Mammary epithelial cell (primary cell): ENCODE measurements at places on chromosomes 2 and 18. TPM values are rescaled to one million over a fixed set of nuclear protein-coding genes. Genes with fewer than 3 reads are reported as not detected.

- DNase-seq, result no peak
Measured at GRCh38 chr2:65655000-65655399, 222.6 kb upstream of the SPRED2 start.

DNA sequence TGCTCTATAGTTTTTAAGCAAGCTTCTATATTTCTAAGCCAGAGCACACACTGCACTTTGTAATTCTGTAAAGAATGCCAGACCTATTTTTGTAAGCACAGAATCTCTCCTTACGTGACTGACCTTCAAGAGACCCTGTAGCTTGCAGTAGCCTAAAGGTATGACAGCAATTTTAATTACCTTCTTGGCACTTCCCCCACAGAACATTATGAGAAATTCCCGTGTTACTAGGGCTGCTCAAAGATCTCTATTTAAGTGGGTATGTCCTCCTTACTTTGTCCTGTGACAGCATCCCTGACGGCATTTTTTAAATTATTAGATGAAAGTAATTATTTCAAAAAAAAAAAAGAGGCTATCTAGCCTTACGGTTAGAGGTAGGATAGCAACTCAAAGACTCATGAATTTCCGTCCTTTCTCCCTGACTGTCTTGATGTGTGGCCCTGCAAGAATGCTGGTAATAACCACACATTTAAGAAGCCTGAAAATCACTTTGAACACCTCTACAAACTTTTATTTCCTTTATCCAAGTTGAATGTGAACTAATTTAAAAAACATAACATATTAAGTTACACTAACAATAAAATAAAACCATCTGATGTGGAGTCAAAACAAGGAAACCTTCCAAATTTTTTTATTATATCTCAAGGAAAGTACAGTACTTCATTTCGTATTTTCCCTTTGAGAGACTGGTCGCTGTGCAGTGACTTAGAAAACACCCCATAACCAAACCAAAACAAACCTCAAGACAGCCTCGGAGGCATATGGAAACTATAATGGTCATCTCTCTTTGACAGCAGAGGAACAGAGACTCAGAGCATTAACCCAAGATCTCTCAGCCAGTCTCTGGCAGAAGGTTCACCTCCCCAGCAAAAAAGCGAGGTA lies 54.9 kb downstream of the THUMPD2 start:
- no peak for DNase-seq

GRCh38 chr2:138455275-138455674 lies 46.3 kb upstream of the SPOPL start:
- no peak for DNase-seq

DNA sequence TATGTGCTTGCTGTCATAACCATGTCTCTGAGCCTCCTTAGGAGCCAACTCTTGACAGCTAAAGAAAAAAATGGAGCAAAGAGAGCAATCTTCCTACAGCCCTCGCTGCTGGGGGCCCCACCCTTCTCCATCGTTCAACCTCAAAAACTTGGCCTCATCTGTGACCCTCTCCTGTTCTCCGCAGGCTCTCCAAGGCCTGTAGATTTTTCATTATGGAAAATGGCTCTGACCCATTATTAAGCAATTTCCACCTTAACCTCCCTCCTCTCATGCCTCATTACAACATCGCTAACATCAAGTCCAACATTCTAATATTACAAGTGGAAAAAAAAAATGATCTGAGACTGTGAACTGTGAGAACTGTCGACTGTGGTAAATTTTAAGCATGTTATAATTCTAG lies 98.7 kb downstream of the SLC8A1 start:
- no peak for DNase-seq

DNA sequence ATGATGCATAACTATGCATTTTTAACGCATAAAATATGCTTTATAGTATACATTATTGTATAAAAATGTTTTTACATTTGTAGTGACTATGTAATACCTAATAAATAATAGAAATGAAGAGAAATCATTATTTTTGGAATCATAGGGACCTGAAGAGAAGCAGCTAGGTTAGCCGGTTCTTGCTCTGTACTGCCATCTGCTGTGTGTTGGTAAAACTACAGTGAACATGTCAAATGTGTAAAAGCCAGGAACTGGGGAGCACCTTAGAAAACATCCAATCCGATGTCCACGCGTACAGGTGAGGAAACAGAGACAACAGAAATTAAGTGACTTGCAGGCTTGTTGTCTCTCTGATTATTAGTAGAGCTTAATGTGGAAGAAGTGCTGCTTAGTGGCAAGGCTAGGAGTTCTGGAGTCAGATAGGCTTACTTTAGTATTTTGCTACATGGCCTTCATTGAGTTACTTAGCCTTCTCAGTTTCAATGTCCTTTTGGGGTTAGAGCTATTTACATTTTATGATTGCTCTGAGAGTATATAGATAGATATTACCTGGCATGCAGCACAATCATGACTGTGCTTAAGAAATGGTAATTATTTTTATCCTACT lies 386.5 kb downstream of the DLGAP1 start:
- peak; percentile 44 for DNase-seq

- DNase-seq, result no peak
Measured at GRCh38 chr2:26588576-26588975, 52.6 kb downstream of the CIB4 start.

The AOX1 gene
- 54.9 and 79.3 TPM in 2 replicates for total RNA-seq

GRCh38 chr2:112182581-112183034 lies 44.4 kb downstream of the FBLN7 start:
- no peak for DNase-seq

The PROKR1 gene
- total RNA-seq, result not detected

- no peak for DNase-seq
Measured at GRCh38 chr2:199147216-199147615, 310.5 kb downstream of the SATB2 start.

- no peak for DNase-seq
Measured at GRCh38 chr18:48642503-48642902, 103.7 kb downstream of the CTIF start.

DNA sequence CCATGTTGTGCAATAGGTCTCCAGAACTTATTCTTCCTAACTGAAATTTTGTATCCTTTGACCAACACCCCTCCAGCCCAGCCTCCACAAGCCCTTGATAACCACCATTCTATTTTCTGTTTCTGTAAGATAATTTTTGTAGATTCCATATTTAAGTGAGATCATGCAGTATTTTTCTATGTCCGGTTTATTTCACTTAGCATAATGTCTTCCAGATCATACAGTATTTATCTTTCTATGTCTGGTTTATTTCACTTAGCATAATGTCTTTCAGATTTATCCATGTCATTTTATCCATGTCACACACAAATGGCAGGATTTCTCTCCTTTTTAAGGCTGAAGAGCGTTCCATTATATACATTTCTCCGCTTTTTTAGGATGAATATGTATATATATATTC lies 24.4 kb upstream of the ONECUT2 start:
- no peak for DNase-seq

DNA sequence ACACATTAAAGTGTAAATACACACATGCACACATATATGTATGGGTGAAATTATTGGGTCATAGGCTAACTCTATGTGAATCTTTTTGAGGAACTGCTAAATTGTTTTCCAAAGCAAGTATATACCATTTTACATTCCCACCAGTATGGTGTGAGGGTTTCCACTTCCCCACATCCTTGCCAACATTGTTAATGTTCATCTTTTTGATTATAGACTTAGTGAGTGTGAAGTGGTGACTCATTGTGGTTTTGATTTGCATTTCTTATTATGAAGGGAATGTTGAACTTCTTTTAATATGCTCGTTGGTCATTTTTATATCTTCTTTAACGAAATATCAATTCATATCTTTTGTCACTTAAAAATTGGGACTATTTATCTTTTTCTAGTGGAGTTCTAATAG lies 181.8 kb upstream of the GCFC2 start:
- no peak for DNase-seq

The GCC2 gene
- 30.5 and 31.5 TPM in 2 replicates for total RNA-seq

GRCh38 chr2:235263205-235264120 lies 230.4 kb upstream of the AGAP1 start:
- peak; percentile 65 for DNase-seq

The PPP1R1C gene
- total RNA-seq, result 2.5 TPM

The SPP2 gene
- not detected in 2 replicates for total RNA-seq

The SLC14A1 gene
- total RNA-seq, result under 0.01 TPM

The DNER gene
- total RNA-seq, result 0.17 TPM

The EHBP1 gene
- total RNA-seq, result 101 TPM in 2 replicates
